ENCODE measurements at places on chromosomes 6 and 20.

- no peak for DNase-seq
Measured at GRCh38 chr20:34088305-34089174, 23.5 kb downstream of the EIF2S2 start.

DNA sequence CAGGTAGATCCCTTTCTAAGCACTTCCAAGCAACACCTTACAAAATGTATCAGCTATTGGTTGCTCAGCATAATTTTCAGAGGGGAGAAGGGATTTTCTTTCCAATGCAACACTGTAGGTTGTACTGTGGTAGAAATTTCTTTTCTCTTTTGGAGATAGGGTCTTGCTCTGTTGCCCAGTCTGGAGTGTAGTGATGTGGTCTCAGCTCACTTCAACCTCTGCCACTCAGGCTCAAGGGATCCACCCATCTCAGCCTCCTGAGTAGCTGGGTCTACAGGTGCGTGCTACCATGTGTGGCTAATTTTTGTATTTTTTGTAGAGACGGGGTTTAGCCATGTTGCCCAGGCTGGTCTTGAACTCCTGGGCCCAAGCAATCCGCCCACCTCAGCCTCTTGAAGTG is 16.3 kb downstream of the RAD21L1 start:
- no peak for DNase-seq

GRCh38 chr20:44601801-44602204 is 19.4 kb downstream of the PKIG start:
- peak; percentile 32 for DNase-seq

- DNase-seq, result peak; percentile 88
Measured at GRCh38 chr6:145147981-145148749, 587.2 kb downstream of the EPM2A start.

GRCh38 chr20:408843-409696 is 971 bp downstream of the RBCK1 start:
- no peak for DNase-seq

GRCh38 chr6:46044881-46045617 is 29.4 kb upstream of the CLIC5 start:
- peak; percentile 70 for DNase-seq

DNA sequence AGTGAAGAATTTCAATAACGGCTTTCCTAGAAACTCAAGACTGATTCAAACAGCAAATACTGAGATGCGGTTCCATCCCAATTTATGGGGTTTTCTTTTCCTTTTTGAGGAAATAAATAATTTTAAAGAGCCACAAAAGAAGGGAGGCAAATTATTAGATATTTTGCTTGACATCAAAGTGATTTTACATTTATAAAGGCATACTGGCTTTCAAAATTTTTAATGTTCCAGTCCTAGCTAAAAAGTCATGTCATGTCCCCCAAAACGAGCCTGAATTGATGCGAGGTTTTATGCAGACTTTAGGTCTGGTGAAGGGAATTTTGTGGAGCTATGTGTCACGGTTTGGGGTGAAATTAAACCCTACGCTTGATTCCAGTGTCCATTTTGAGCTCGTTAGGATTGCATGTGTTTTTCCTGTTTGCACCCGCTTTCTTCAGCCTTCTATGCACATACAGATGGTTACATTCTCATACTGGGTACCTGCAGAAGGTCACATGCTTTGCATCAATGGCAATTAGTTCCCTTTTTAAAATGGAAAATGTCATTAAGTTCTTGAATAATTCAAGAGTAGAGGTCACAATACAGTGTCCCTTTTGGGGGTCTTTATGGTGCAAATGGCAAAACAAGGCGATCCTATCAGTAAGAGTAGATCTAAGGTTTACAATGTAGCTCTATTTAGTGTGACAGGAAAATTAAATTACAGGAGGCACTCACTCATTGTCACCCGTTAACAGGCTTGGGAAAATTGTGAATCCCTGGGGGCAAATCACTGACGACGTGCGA is 17.3 kb downstream of the FOXA2 start:
- no peak for DNase-seq

GRCh38 chr20:5364136-5364821 is 47.5 kb upstream of the PROKR2 start:
- DNase-seq, result no peak
